Stimulated activated CD4-positive, alpha-beta T cell treated with anti-CD3 and anti-CD28 coated beads, Interleukin-4, amount 100 ng/mL, for 4 hours (primary cell): ENCODE measurements at places on chromosomes 6 and 20.

GRCh38 chr6:108793516-108794251 lies 54.5 kb upstream of the ARMC2 start:
- no peak for DNase-seq

DNA sequence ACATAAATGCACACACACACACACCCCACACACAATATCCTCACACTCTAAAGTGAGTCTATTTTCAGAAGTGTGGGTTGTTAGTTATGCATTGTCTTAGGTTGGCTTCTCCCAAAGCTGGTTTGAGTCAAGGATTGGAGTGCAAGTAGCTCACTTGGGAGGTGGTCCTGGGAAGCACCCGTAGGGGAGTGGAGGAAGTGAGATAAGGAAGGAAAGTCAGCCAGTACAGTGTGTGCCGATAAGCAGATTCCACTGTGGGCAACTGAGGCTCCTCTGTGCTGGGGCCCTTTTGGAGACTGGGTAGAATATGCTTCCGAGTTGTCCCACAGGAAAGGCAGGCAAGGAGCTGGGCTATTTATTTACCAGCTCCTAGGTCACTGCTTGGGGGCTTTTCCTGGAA lies 67.2 kb downstream of the PLCB4 start:
- no peak for DNase-seq

GRCh38 chr6:146950351-146950835 lies 253.8 kb upstream of the STXBP5 start:
- no peak for DNase-seq

DNA sequence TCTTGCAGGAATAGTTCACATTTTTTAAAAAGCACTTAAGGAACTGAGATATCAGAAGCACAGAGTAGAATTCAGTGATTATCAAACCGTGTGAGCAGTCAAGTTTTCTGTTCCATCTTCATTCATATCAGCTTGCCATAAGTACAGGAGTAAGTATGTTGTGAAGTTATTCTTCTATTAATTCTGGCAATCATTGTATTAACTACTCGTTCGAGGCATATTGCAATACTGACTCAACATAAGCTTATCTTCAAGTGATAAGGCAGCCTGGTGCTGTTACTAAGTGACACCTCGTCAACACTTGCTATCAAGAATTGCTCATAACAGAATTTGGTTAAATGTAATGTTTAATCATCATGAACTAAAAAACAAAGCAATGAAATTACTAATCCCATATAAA lies 75.7 kb upstream of the SNX9 start:
- DNase-seq, result no peak

DNA sequence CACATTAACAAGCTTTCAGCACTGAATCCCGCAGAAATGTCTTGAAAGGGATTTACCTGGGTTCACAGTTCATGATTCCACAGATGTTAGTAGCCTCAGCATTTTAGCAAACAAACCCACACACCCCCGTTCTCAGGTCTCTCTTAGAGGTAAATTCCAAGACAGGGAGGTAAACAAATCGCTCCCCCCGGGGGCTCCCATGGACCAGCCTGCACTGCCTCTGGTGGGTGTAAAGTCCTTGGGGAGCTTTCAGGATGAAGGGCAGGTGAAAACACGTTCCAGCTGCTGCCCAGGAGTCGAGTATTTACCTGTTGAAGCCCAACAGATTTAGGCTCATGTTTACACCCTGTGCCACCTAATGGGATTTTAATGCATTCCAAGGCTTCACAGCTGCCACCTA lies 187.0 kb upstream of the FOXQ1 start:
- no peak for DNase-seq

DNA sequence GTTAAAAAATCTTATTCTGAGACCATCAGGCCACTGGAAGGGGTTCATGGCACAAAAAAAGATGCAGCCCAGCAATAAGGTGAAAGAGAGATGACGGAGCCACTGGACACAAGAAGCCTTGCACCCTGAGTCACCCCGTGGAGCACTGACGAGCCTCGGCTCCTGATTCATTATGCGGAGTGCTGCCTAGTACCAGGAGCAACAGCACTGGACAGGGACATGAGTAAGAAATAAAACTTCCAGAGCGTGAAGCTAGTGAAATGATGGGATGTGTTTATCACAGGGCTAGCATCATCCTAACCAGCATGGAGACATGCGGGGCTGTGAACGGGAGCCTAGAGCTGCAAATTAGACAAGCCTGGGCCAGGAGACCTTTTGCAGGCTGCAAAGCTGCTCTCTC lies 53.3 kb downstream of the RNASET2 start:
- DNase-seq, result no peak

DNA sequence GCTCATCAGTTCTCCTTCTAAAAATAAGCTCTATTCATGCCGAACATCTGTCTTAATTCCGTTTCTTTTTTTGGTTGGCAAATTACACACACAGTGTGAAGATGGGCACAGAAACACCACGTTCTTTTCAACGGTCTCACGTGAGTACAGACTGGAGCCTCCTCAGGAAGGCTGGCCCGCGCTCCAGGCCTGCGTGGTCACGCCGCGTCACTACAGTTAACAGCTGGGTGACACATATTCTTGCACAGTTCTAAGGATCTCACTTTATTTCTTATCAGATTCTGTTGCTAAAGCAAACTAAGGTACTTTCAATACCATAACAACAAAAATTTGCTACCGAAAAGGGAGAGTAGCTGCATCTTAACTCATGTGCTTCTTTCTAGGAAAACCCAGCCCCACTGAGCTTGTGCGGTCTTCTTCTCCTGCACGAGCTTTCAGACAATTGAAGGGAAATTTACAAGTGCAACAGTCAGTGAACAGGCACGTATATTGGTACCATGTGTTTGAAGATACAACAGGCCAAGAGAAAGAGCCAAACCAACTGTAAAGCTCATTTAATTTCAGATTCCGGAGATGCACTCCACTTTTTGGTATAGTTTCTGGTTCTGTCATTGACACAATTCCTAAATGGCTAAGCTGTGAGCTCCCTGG lies 55.6 kb upstream of the MPC1 start:
- no peak for DNase-seq

- no peak for DNase-seq
Measured at GRCh38 chr20:59789686-59790085, 143.8 kb downstream of the SYCP2 start.

GRCh38 chr6:168216751-168217191 lies 102.8 kb downstream of the DACT2 start:
- DNase-seq, result no peak

- DNase-seq, result no peak
Measured at GRCh38 chr20:62391165-62392076, 4.5 kb downstream of the RPS21 start.

GRCh38 chr20:20677186-20677585 lies 35.3 kb downstream of the RALGAPA2 start:
- no peak for DNase-seq

DNA sequence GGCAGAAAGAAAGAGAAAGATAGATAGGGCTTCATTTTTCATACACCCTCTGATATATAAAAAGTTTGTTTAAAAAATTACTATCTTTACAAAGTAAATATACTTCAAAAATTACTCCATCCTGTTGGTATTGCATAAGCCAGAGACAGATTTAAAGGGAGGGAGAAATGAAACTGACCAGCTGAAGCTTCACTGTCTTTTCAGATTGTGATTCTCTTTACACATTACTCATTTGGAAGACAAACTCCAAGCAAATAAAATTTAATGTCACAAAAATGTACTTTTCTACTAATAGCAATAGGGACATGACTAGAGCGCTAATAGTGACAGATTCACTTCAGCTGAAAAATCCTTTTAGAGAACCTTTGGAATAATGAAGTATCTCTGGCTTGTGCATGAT lies 38.6 kb upstream of the MARCKS start:
- no peak for DNase-seq

- no peak for DNase-seq
Measured at GRCh38 chr6:98823428-98824161, 10.8 kb upstream of the POU3F2 start.

DNA sequence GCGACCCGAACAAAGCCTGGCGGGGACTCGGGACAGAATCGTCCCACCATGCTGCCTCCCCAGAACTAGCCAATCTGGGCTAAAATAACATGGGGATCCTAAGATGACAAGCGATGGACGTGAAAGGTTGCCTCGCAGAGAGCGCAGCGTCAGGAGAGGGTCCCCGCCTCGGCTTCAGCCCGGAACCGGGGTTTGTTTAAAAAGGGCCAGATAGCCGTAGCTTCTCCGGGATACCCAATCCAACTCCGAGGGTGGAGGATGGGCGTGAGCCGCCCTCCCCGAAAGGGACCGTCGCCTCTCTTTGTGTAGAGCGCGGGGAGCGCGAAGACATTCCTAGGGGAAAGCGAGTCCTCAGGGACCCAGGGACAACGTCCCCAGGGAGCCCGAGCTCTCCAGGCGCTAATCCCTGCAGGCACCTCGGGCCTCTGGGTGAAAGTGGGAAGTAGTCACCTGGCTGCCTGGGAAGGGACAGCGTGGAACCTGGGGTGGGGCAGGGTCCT lies 643 bp downstream of the CD24 start:
- no peak for DNase-seq

GRCh38 chr6:136762022-136762975 lies 30.0 kb downstream of the MAP3K5 start:
- no peak for DNase-seq

GRCh38 chr20:50586531-50587232 lies 76.5 kb downstream of the PTPN1 start:
- no peak for DNase-seq

- no peak for DNase-seq
Measured at GRCh38 chr6:159913862-159914564, 23.2 kb downstream of the MAS1 start.

- DNase-seq, result no peak
Measured at GRCh38 chr6:100881707-100882040, 545 bp upstream of the ASCC3 start.

- no peak for DNase-seq
Measured at GRCh38 chr20:6697228-6697972, 70.1 kb upstream of the BMP2 start.

DNA sequence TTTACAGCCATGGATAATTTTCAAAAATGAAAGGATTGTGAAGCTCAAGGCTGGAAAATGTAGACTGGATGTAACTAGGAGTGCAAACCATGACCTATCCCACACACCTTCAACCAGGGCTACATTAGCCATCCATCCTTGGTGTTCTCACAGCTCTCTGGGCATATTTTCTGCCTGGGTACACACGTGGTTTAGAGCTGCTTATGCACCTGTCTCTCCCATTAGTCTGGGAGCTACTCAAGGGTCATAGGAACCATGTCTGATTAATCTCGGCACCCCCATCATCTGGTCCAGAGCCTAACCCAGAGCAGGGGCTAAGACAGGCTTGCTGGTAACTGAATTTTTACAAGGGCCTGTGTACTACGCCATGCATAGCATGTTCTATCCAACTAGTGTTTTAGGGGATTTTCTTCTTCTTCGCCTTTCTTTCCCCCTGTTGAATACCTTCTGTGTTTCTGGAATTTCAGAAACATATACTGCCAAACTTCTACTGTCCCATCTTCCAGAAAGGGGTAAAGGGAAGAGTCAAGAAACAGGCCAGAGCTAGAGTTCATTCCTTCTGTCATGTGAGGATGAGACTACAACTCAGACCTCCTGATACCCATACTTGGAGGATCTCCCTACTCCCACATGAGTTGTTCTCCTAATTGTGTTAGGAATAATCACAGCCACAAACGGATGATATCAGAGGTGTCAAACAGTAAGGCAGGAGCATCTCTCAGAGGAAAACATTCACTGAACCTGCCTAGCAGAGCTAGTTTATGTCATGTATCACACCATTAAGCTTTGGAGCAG lies 25.4 kb upstream of the FAM83C start:
- no peak for DNase-seq

- DNase-seq, result no peak
Measured at GRCh38 chr6:122713138-122713537, 66.4 kb upstream of the FABP7 start.

DNA sequence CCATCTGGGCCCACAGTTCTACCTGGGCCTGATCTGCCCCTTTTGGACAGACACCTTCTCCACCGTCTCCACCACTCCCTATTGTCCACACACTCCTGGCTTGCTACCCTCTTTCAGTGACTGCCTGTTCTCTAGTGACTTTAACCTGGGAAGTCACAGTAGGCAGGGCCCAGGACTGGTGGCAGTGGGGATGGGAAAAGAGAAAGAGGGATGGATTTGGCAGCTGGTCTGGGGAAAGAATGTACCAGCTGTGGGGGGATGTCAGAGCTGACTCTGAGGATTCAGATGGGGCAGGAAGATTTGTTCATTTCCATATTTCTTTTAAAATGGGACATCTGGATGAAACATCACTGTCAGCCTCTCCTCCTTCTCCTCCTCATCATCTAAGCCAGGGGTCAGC lies 85.5 kb downstream of the SULF2 start:
- DNase-seq, result no peak

DNA sequence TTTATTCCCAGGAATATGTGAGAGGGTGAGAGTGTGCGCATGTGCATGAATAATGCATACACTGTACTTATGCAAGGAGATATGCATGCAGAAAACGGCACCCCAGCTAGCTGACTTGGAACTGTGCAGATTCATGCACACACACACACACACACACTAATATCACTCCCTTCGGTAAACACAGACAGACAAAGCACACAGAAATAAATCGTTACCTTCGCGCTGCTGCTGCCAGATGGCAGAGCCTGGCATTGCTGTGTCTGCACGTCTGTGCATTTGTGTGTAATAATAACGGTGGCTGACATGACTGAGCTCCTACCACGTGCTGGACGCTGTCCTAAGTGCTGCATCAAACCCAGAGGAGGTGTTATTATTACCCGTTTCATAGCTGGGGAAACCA lies 36.8 kb downstream of the PREX1 start:
- no peak for DNase-seq

DNA sequence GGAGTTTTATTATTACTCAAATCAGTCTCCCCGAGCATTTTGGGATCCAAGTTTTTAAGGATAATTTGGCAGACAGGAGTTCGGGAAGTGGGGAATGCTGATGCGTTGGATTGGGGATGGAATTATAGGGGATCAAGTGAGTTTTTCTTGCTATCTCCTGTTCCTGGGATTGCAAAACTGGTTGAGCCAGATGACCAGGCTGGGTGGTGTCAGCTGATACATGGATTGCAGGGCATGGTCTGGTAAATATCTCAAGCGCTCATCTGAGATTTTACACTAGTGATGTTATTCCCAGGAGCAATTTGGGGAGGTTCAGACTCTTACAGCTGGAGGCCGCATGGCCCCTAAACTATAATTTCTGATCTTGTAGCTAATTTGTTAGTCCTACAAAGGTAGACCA lies 54.7 kb downstream of the ENPP1 start:
- DNase-seq, result no peak

- no peak for DNase-seq
Measured at GRCh38 chr6:168376811-168377483, 57.4 kb upstream of the DACT2 start.
